ENCODE measurements at places on chromosomes 11 and 22.

DNA sequence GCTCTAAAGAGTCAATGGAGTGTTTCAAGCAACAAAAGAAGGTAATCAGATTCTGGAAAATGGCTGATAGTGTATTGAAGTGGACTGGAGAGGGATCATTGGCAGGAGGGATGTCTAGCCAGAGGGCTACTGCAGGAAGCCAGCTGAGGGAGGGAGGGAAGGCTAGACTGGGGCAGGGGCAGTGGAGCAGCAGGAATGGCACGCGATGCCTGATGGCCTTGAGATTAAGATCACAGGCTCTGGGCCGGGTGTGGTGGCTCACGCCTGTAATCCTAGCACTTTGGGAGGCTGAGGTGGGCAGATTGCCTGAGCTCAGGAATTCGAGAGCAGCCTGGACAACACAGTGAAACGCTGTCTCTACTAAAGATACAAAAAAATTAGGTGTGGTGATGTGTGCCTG is 47.5 kb upstream of the PRDM11 start:
- no peak for DNase-seq

GRCh38 chr11:121961321-121961801 is 154.7 kb downstream of the BLID start:
- no peak for DNase-seq

DNA sequence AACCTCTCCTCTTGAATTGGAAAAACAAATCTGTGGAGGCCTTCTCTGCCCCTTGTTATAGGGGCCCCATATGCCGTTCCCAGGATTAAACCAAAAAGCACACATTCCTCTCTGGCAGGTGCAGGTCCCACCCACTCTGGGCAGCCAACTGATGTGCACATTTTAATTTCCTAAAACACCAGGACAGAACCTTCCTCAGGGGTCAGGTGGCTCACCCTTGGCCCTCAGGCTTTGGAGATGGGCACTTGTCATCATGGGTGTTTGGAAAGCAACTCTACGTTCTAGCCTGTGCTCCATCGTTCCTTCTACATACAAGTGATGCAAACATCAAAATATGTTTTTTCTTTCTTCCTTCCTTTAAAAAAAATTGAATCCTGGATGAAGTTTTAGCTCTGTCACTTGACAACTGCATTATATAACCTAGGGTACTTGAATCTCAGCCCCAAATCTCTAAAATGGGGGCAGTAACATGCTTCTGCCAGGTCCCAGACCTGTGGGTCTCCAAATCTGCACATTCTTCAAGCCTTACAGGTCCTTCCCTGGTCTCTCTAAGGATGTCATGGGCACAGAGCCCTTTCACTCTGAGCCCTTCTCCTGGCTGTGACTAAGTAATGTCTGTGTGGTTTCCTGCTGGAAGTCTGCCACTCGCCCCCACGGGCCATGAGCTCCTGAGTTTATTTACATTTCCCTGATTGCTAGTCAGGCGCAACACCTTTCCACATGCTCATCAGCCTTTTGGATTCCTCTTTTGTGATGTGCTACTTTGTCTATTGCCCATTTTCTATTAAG is 43.8 kb downstream of the KCNQ1OT1 start:
- DNase-seq, result no peak

DNA sequence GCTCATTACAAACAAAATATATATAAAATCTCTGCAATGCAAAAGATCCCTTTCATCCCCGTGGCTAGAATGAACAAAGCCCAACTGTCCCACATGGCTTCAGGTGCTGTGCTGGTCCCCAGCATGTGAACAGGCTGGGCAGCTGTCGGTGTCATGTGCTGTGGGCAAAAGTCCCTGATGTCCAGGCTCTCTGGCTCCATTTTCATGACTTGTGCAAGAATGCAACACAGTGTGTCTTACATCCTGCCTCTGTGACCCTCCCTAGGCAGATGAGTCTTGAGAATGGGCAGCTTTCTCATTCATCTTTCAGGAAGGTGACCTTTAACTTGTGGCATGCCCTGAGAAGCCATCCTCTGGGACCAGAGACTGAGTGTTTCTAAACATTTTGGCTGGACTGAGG is 14.5 kb downstream of the GUCD1 start:
- DNase-seq, result no peak

- DNase-seq, result no peak
Observed at GRCh38 chr11:90788961-90789360, 566.1 kb upstream of the CHORDC1 start.

- DNase-seq, result no peak
Observed at GRCh38 chr22:49292909-49293308, 534.8 kb downstream of the BRD1 start.

DNA sequence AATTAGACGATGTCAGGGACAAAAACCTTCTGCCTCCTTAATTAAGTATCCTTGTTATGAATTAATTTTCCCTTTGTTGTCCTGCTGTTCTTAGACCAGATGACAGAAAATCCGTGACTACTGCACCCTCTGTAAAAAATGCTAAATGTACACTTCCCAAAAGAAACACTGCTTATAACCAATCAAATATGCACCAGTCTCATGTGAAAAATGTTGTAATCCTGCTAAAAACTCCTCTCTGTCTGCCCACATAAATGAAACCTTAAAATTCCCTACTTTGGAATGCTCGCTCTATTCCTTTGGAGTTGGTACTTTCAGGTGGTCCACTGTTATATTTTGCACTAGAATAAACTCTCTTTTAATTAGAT is 366.8 kb upstream of the CCDC179 start:
- no peak for DNase-seq

- no peak for DNase-seq
Observed at GRCh38 chr11:13055200-13055599, 46.1 kb downstream of the RASSF10 start.

DNA sequence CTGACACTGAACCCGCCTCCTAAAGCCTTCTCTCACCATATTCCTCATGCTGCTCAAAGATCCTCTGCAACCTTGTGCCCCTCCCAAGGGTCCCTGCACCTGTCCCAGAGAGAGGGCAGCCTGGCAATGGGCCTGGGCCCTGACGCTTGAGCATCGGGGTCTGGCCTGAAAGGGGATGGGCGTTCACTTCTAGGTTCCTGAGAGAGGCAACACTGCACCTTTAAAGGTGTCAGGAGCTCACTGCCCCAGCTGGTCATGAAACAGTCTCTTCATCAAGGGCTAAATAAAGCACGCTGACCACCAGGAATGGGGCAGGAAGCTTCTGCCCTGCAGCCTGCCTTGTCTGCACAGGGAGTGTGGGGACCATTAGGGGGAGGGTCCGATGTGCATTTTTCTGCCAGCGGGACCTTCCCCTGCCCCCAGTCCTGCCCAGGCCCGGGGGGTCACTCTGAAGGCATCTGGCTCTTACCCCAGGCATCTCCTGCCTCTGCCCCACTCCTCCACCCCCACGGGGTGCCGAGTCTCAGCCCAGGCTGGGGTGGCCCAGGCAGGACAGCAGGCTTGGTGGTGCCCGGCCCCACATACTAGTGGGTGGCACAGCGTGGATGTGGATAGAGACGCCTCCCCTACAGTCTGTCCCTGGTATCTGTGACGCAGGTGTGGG is 3.5 kb downstream of the C11orf21 start:
- DNase-seq, result no peak

All from stimulated activated CD4-positive, alpha-beta T cell treated with anti-CD3 and anti-CD28 coated beads, Interleukin-1b, Interleukin-23, amount 100 ng/mL, for 4 hours (primary cell).